Stimulated activated CD4-positive, alpha-beta T cell treated with anti-CD3 and anti-CD28 coated beads, TNF-alpha, amount 100 ng/mL, for 24 hours (primary cell): ENCODE measurements at places on chromosomes 12 and 14.

DNA sequence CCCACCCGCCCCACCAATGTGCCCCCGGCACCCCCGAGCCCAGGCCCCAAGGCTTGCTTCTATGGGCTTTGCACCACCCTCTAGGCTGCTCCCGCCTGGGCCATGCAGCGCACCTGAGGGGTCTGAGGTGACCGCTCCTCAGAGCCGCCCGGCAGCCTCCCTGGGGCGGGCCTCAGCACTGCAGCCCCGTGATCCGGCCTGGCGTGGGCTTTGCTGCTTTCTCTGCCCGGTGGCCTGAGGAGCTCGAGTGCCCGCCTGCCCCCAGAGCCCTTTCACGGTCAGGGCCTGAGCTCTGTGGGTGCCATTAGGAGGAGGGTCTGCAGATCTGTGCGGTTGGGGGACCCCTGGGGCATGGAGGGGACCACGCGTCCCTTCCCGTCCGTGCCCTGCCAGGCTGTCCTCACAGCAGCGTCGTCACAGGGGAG lies 6.2 kb downstream of the MTA1 start:
- DNase-seq, result no peak

- no peak for DNase-seq
These were observed 16.8 kb upstream of the ITPK1 start for GRCh38 chr14:93132472-93133065.

GRCh38 chr12:106051853-106052531 lies 86.8 kb downstream of the NUAK1 start:
- DNase-seq, result no peak

DNA sequence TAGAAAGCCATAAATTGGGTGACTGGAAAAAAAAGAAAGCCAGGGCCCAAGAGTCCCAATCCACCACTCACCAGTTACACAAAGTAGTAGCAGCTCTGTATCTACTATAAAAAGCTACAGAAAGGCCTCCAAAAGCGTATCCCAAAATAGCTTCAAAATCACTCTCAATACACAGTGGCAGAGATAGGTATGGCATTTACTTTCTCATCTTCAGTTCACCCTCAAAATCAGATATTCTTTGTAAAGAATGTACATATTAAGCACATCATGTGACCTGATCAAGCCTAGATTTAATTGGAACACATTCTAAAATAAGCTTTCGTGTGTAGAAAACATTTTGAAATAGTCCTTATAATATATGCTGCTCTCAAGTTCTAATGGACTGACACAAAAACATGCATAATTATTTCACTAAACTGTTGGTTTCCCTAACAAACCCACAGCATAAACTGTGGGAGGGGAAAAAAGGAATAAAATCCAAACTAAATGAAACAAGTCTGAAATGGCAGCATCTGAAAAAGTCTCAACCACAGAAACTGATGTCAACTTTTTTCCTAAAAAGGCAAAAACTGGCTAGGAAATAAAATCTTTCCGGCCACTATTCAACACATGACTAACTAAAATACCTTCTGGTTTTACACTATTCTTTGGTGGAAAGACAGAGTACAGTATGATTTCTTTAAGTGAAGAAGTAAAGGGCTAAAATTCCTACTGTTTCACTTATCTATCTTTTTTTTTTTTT lies 25.9 kb downstream of the UBE2N start:
- DNase-seq, result no peak

DNA sequence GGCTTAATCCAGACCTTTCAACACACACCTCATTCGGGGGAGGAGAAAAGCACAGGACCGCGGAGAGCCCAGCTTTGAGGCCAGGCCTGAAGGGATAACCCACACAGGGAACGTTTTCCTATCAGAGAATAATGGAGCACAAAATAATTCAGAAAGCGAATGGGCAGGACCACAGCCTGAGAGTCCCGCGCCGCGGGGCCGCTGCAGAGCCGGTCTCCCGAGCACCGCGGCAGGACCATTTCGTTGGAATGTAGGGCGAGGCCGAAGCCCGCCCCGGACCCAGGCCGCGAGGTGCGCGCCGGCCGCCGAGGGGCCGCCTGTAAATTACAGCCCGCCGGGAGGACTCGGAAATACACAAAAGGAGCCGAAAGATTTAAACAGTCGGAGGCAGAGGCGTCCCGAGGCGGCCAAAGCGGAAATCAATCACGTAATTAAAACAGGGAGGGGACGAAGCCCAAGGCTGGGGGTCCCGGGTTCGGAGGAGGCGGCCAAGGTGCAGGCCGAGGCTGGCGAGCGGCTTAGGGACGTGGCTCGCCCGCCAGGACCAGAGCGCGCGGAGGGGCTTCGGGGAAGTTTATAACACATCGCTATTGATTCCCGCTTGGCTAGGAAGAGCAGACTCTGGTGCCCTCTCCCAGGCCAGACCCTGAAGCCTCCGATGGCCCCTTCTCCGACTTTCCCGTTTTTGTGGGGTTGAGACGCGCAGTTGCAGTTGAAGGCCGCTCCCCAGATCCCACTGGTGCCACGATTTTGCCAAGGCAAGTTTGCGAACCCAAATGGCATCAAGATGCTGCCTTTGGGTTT lies 6.3 kb upstream of the HOXC4 start:
- DNase-seq, result no peak

DNA sequence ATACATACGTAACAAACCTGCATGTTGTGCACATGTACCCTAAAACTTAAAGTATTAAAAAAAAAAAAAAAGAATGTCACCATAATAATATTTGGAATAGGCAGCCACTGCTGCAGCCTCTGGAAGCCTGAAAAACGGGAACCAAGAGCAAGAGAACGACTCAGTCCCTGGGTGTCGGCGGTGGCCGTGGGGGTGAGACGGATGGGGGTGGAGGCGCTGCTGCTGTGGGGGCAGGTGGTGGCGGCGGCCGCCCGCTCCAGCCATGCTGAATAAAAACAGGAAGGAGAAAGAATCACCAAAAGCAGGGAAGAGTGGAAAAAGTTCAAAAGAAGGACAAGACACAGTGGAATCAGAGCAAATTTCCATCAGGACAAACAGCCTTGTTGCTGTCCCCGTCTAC lies 46.9 kb downstream of the ZFYVE21 start:
- no peak for DNase-seq

DNA sequence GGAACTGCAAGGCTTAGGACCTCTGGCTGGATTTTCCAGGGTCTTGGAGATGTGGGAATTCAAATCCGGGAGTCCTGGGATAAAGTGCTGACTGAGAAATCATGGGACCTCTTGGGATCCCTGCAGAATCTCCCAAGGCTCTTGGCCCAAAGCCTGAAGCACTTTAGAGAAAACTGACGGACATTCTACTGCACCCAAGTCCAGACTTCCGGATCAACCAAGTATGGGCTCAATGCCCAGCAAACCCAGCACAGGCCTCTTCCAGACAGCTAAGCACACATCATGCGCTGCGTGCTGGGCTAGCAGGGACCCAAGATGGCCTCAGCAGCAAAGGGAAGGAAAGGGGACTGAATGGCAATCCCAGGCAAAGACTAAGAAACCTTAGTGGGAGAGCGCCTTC lies 85.0 kb downstream of the ACTN1 start:
- DNase-seq, result no peak

GRCh38 chr12:124952801-124953200 lies 36.1 kb downstream of the DHX37 start:
- DNase-seq, result no peak

- no peak for DNase-seq
These were observed 696 bp upstream of the GPHN start for GRCh38 chr14:66507181-66507721.

GRCh38 chr14:37594238-37594970 lies 645 bp downstream of the FOXA1 start:
- DNase-seq, result no peak

DNA sequence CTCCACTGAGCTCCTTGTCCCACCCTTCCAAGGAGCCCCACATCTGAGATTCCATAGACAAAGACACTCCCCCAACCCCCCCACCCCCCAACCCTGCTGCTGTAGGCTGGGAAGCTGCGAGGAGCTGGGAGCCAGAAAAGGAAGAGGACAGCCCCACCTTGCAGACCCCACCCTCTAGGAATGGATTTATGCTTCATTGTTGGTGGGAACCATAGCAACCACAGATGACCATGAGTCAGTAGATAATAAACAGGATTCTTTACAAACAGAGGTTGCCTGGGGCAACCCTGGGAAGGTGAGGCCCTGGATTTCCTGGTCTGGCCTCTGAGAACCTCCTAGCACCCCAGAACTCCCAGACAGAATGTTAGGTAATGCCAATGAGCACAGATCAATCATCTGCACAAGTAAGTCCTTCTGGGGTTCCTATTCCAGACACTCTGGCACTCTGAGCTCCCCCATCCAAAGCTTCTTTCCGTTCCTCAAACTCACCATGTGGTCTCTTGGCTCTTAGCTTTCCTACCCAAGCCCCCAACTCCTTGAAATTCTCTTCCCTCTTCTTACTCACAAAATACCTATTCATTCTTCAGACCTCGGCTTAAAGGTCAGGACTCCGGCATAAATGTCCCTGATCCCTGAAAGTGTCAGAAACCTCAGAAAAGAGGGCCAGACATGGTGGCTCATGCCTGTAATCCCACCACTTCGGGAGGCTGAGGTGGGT lies 15.2 kb upstream of the PLEKHG6 start:
- DNase-seq, result no peak

DNA sequence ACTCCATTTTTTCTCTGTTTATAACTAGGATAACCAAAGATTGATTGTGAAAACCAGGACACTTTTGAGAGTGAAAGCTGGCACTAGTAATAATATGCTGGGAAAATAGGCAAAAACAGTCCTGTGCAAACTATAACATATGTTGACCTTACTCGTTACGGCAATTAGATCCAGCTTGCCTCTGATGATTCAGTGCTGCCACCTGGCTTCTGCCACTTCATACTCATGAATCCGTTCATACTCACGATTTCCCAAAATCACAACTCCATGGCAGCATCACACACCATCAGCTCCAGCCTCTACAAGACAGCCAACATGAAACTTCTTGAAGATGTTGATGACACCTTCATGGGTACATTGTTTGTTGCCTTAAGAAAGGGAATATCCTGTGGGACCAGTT lies 49.1 kb upstream of the CAND1 start:
- DNase-seq, result no peak

DNA sequence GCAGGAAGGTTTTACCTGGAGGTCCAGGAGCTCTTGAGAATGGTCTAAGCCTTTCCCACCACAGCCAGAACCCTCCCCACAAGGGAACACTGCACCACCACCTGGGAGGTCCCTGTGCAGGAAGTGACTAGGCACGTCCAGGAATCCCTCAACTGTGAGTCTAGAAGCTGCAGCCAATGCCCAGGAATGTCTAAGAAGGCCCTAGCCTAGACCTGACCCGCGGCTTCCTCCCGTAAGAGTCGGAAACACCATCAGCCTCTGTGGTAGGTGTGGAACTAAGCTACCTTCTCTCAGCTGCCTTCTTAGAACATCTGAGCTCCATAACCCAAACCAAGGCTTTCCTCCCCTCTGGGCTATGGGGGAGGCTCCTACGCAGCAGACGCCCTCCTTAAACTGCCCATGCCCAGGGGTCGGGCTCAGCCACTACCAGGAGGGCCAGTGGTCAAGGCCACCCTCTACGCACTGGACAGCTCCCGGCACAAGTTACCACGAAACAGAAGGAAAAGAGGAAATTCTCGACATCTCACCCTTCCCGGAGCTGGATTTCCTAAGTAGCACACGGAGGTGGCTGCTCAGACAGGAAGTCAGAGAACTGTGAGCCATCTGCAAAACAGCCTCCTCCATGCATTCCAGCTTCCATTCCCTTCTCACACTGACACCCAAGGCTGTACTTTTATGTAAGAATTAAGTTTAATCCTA lies 25.5 kb downstream of the ZFYVE21 start:
- DNase-seq, result no peak

DNA sequence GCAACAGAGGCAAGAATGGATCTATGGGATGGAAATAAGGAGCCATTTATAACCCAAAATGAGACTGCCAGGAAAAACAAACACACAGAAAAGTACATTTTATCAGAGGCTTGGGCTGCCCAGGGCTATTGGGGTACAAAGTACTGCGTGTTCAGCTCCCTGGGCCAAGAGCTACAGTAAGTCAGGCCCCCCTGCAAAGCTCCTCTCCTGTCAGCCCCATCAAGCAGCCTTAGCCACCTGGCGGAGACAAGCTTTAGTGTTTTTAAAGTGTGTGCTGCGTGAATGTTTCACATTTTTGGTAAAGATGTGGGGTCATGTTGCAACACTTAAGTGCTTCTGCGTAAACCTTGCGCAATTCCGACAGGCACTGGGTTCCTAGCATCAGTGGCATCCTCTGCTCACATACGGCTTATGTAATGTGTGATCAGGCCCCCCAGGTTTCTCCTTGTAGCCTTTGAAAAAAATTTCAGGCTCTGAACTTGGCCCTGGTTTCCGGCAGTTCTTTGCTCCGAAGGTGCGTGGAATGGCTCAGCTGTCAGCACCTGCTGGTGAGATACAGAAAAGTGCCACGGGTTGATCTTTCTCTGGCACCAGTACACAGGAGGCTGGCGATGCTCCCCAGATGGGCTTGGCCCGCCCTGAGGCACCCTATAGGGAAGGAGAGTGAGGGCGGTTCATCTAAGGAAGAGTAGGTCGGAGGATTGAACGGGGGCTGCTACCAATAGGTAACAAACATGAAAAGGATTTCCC lies 198.7 kb upstream of the EEA1 start:
- no peak for DNase-seq

GRCh38 chr14:73242357-73242901 lies 5.1 kb downstream of the PAPLN start:
- DNase-seq, result no peak

DNA sequence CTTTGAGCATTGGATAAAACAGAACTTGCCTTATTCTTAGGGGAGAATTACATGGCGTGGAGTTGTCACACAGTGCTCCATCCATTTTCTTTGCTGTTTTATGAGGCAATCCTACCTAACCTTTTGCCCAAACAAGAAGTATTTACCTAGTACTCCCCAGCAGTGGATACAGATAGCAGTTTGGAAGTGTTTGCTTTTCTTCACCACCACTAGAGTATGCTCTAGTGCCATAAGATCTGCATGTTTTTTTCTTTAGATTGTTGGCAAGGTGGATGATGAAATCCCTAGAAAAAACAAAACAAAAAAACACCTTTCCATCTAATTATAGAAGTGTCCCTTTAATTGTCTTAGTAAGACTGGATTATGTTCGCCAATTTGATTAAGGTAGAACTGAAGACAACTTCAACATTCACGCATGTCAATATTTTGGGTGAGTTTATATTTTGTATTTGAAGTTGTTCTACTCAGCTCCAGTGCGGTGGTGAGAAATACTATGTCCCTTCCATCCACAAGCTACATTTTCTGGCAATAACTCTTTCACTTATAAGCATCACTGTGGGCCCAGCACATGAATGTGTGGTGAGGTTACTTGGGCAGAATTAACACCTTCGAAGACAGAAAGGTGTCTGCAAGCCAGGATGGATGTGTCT lies 23.6 kb upstream of the TMEM260 start:
- no peak for DNase-seq

- no peak for DNase-seq
These were observed 439 bp upstream of the ANAPC5 start for GRCh38 chr12:121352682-121353018.

- no peak for DNase-seq
These were observed 45.8 kb upstream of the NCOR2 start for GRCh38 chr12:124613151-124613585.
